ENCODE measurements at places on chromosomes 16 and 17. TPM values are rescaled to one million over a fixed set of nuclear protein-coding genes. Genes with fewer than 3 reads are reported as not detected.

- no peak for DNase-seq
Observed at GRCh38 chr16:49504626-49505025, 131.0 kb downstream of the C16orf78 start.

DNA sequence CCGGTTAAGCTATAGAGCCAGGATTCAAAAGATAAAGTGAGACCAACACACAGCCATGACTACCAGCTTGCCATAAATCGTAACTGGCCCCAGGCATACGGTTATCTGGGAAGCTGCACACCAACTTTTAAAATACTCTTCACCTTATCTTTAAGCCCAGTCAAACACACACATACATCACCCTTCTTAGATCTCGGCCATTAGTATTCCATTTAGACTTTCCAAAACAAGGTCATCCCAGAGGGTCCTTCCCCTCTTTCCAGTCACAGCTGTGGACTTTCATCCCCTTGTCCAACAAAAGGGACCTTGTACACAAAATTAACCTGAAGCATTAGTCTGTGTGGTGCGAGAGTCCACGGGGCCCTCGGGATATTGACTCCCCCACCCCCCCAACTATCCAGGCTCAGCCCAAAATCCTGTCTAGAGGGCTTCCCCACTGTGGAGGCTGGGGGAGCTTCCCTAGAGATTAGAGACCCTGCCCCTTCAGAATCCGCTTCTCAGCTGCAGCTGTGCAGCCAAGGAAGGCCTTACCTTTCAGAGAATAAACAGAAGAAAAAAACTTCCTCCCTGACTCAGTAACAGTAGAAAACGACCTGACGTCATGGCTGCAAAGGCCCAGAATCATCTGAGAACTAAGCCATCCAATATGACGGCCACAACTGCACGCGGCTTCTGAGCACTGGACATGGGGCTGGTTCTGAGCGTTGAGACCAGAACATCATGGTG, 9.9 kb downstream of the ZFHX3 start:
- no peak for DNase-seq

DNA sequence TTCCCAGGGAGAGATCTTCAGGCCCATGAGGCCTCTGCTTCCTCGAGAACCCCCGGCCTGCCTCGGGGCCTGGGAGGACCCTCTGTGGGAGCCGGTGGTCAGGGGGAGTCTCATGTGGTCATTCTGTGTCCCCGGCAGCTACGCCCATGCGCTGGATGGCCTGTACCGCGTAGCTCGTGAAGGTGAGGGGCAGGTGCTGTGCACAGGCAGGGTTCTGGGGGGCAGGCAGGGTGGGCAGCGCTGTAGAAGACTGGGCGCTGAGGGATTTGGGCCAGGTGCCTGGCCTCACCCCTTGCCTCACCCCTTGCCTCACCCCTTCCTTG, 4.6 kb downstream of the SLC25A10 start:
- no peak for DNase-seq

DNA sequence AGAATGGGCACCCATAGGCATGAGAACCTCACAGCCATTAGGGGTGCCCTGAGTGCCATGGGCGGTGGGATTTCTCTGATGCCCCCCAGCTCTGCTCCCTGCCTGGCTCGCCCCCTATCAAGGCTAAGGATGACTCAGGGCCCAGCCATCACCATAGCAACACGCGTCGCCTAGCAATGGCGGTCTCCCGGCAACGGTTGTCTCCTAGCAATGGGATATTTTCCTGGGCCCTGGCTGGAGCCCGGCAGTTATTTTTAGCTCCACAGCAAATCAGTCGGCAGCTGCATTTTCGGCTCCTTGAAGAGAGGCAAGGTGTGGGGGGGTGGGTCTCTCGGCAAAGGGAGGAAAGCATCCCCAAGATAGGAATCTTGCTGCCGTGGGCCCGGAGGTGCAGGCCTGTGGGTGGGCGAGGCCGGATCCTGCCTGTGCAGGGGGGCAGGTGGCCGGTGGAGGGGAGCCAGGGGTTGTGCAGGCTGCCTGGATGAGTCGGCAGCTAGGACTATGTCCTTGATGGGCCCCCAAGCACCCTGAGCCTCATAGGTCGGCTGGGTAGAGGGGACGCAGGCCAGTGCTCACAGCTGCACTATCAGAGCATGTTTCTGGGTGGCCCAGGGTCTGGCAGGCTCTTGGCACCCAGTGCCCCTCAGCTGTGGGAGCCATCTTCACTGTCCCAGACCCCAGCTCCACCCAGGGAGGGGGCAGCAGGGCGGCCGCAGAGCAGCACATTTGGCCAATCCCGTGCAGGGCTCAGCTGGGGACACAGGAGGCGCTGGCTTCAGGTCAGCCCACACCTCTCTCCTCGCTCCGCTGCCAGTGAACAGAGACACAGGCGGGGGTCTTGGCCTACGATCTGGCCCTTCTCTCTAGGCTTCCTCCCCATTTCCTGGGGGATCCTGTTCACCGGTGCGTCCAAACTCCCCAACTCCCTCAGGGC, 4.2 kb upstream of the FBXL16 start:
- no peak for DNase-seq

- no peak for DNase-seq
Observed at GRCh38 chr16:83807327-83807709, 460 bp upstream of the HSBP1 start.

DNA sequence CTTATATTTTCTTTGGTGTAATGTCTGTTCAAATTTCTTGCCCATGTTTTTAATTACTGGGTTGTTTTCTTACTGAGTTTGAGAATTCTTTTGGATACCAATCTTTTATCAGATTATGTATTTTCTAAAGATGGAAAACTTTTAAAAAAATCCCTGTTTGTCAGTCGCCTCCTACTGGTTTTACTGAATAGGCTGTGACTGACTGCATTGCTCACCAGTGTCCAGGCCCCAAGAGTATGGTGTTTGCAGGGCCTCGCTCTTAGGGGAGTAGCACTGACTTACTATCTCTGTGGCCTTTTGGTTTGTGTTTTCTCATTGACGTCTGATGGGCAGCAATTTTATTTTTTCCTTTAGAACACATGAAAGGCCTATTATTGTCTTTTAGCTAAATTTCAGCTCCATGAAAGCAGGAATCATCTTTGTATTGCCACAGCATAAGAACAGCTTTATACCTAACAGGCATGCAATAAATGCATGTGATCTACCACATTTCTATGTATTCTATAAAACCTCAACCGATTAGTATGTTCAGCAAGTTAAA, 188.4 kb downstream of the AATF start:
- DNase-seq, result no peak

DNA sequence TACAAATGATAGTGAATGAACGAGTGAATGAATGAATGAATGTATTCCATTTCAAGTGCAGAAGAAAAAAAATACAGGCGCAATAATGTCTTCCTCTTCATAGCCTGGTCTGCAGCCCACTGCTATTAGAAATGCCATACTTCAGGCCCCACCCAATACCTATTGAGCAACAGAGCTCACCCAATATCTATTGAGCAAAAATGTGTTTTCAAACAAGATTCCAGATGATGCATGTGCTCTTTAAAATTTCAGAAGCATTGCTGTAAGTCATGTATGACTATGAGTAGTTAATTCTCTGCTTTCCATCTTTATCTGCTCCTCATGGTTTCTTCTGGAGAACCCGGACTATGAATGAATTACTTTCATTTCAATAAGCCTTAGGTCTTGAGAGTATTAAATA, 308.2 kb downstream of the XYLT1 start:
- no peak for DNase-seq

DNA sequence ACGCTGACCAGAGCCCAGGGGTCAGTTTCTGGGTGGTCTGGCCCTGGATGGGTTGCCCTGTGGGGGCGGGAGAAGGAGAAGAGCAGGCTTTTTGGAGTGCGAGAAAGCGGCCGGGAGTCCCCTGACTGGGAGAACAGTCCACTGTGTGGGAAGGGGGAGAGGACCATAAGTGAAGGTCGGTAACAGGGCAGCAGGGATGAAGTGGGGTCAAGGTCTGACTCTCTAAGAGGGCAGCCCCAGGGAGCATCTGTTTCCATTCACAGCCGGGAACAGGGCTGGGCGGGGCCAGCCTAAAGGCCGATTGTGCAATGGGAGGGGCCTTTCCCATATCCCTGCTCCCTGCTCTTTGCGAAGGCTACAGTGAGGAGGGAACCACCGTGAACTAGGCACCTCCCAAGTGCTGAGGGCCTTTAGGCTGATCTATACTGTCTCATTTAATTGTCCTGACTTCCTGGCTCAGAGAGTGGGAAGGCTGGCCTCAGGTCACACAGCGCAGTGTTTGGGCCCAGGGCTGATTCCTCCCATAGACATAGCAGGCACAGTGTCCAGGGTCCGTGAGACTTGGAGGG, 10.4 kb upstream of the WFDC1 start:
- DNase-seq, result no peak

GRCh38 chr17:28333083-28333746, 2.1 kb downstream of the IFT20 start:
- DNase-seq, result no peak

GRCh38 chr17:43936434-43936833, 5.8 kb downstream of the PPY start:
- no peak for DNase-seq

DNA sequence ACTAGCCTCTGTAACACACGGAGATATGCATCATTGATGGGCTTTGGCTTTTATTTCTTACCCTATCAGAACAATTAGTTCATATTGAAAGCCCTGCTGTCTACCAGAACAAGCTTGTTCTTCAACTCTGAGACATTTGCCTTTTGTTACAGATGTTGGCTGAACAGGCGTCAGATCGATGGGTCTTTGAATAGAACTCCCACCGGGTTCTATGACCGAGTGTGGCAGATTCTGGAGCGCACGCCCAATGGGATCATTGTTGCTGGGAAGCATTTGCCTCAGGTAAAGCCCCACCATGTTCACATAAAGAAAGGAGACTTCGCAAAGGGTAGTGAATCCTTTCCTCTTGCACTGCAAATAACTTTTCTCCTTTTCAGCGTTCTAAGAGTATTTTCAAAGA, 232.1 kb downstream of the PHKB start:
- no peak for DNase-seq

The WDR45B gene
- 66.8 TPM for total RNA-seq

The MYH1 gene
- not detected for total RNA-seq

The CCT6B gene
- total RNA-seq, result 1.3 TPM
